ENCODE measurements at places on chromosomes 16 and 17. TPM values are rescaled to one million over a fixed set of nuclear protein-coding genes. Genes with fewer than 3 reads are reported as not detected.

DNA sequence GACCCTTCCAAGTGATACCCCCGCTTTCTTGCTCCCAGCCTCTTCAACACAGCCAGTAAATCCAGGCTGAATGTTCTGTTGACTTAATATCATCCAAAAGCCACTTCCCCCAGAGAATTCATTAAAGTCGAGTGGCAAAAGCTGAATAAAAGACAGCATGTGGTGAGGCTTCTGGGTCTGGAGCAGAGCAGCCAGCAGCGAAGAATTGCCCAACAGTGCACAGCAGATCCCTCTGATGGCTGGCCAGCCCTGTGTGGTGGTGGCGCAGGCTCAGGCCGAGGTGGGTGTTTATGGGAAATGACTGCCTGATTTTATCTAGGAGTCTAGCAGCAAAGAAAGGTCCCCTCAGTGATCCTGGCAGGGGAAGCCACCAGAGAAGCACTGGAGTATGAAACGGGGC, 30.3 kb upstream of the RCVRN start:
- no peak for DNase-seq

DNA sequence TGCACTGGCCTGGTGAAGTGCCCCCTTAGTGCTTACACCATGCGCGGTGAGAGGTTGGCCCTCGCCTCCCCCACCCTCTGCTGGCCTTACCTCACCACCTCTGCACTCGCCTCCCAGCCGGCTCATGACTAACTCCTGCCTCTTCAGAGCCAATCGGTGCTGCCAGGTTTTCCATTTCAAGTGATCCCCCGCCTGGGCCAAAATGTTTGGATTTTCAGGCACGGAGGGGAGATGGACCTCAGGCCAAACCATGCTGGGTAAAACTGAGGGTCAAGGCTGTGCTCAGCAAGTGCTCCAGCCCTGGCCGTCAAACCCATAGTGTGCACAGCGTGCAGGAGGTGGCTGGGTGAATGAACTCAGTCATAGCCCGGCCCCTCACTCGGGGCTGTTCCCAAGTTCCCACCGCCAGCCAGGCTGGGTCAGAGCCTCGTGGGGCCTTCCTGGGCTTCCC, 175.4 kb downstream of the SEC14L1 start:
- DNase-seq = peak; percentile 47

Gene SYT17
- total RNA-seq = 5.6 TPM

Gene AGRP
- total RNA-seq = not detected

GRCh38 chr17:75575728-75576127, 11.9 kb upstream of the MYO15B start:
- no peak for DNase-seq

Gene C17orf50
- total RNA-seq = not detected

DNA sequence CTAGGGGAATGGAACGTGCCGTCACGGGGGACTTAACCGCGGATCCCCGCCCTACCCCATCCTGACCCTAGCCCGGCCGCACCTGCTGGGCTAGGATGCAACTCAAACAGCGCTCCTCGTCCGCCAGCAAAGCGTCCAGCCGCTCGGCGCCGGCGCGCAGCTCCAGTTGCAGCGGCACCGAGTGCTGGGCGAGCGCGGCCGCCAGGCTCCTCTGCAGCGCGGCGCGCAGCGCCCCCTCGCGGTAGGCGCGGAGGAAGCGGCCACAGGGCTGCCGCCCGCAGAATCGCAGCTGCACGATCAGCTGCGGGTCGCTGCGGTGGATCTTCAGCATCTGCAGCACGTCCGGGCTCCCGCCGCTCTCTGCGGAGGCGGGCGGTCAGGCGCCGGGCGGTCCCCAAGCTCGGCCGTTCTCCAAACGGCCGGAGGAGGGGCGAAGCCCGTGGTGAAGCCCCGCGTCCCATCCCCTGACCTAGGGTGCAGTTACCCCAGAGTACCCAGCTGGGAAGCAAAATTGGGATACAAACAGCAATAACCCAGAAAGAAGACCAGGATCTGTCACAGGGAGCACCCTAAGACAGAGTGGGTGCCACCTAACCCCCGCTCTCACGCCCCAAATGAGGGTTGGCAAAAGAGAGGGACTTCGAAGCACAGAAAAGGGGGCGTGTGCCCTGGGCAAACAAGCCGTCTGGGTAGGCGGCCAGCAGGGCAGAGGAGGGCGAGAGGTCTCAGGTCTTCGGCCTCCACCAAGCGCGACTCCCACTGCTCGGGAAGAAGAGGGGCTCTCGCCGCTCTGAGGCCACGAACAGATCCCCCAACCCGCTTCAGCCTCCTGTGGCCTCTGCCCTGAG, 4.2 kb downstream of the TRADD start:
- no peak for DNase-seq

Gene HBQ1
- 1.4 TPM for total RNA-seq

GRCh38 chr16:84597528-84597896, 20.4 kb downstream of the COTL1 start:
- no peak for DNase-seq

DNA sequence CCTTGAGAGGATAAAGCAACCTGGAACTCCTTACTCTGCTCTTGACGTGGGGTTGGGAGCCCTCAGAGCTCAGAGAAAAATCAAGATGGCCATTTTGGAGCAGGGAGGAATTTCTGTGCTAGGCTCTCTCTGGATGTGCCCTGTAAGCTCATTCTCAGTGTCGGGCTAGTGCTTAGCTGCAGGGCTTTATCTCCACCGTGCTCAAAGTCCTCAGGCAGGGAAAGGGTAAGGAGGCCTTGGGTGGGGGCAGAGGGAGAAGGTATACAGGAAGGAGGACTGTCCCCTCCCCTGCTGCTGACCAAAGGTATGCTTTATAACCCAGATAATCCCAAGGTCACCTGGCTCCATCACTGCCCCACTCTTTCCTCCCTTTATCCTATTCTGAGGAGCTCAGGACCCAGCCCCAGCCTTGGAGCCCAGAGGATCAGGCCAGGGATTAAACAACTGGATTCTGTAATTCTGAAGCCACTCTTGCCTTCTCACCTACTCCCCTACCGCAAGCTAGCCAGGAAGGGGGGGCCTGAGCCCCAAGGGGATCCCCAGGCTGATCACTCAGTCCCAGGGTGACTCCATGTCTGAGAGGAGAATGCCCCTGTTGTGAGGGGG, 1.1 kb downstream of the DHRS11 start:
- no peak for DNase-seq

GRCh38 chr17:20035501-20035900, 26.3 kb downstream of the SPECC1 start:
- DNase-seq = no peak

Gene HS3ST3B1
- 14.4 TPM for total RNA-seq

- peak; percentile 49 for DNase-seq
Measured at GRCh38 chr16:63702981-63703590, 1418.8 kb downstream of the CDH11 start.

Gene ABI3
- 1.1 TPM for total RNA-seq

DNA sequence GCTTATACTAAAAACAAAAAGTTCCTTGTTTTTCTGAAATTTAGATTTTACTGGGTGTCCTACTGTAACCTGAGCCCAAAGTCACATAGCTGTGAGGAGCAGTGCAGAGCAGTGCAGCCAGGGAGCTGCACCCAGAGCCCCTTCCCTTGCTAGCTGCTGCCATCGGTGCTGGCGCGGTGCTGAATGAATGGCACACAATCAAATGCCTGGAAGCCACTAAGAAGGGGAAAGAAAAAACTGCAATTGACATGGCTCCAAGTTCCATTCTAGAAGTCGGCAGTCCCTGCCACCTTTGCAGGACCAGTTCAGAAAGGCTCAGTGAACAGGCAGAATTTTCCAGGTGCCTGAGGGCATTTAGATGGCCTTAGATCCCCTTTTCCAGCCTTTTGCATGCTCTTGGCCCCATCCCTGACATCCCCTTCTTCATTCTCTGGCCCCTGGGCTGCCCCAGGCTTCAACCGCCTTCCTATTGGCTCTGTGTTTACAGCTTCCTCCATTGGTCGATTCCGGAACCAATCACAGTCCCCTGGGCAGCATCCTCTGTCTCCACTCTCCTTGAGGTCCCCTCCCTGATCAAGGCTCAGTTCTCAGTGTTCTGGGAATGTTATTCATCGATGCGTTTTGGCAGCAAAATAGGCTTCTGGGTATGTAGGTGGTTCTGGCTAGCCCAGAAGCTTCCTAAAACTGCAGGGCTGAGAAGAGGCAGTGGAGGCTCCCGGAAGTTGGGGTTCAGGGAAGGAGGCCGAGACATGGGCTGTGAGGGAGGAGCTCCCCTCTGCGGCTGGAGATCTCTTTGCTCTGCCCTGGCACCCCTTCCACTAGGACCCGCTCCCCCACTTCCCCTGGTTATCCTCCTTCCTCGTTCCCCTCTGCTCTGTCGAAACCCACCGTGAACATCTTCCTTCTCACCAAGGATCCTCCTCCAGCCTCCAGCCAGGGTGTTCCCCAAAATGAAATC, 37.9 kb downstream of the ATP2C2 start:
- DNase-seq = no peak

DNA sequence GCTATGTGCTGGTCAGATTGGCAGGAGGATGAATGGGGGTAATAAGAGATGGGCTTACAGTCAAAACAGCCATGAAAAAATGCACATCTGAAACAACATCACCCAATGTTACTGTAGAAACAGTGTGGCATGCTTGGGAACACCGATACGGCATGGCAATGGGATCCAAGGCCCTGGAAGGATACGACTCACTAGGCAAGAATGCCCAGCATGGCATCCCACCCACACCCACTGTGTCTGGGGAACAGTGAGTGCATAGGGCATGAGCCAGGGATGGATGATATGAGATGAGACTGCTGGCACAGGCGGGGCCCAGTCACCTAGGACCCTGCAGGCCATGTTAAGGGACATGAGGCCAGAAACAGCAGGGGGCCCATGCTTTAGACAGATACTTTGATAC, 11.5 kb downstream of the TRIM25 start:
- DNase-seq = no peak
